ENCODE measurements at places on chromosomes 16 and 17.

DNA sequence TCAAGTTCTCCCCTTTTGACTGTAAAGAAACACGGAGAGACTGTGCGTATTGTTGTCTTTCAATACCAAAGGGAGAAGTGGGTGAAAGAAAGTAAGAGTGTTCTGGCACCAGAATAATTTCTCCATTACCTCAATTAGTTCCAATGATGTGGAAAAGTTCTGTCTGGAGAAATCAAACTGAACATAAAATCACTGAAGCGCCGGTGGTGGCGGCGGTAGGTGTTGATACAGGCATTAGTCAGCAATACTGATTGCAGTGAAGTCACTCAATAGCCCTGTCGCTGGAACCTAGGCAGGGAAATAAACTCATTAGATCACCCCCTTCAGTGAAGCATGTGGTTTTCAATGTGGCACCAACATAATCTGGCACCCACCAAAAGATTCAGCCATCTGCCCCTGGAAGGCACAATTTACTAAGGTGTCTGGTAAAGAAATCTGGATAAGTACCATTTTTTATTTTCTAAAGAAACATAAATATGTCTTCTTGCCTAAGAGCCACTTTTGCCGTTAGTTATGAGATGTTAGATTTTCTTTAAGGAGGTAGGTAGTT, 274.2 kb upstream of the SOX9 start:
- DNase-seq = no peak

- no peak for DNase-seq
Observed at GRCh38 chr17:60586288-60586974, 13.6 kb upstream of the PPM1D start.

- DNase-seq = no peak
Observed at GRCh38 chr16:1816396-1817275, 10.0 kb downstream of the HAGH start.

- no peak for DNase-seq
Observed at GRCh38 chr16:50146479-50147435, 6.3 kb upstream of the TENT4B start.

DNA sequence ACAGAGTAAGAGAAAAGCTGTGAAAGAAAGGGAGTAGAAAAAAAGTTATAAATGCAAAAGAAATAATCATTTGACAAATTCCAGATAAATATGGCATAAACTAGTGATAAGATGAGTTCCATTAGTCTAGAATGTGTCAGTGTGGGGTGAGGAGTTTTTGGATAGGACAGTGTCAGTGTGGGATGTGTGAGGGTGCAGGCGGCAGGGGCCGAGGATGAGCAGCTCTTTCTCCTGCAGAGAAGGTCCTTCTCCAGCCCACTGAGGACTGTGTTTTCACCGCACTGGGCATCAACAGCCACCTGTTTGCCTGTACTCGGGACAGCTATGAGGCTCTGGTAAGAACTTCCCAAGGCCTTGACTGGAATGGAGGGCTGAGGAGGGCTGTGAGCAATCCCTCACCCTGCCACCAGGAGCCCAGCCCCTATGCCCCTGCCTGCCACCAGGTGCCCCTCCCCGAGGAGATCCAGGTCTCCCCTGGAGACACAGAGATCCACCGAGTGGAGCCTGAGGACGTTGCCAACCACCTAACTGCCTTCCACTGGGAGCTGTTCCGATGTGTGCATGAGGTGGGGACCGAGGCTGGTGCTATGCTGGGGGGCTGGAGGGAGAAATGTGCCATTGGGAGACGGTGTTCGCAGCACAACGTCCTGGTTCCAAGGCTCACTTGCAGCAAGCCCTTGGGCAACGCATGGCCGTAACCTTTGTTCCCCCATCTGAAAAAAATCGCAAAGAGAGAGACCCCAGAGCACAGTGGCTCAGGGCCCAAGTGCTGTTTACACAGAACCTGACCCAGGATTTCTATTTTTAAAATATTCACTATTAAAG, 13.1 kb downstream of the RAPGEFL1 start:
- DNase-seq = peak; percentile 88
